ENCODE measurements at places on chromosomes 2 and 18.

DNA sequence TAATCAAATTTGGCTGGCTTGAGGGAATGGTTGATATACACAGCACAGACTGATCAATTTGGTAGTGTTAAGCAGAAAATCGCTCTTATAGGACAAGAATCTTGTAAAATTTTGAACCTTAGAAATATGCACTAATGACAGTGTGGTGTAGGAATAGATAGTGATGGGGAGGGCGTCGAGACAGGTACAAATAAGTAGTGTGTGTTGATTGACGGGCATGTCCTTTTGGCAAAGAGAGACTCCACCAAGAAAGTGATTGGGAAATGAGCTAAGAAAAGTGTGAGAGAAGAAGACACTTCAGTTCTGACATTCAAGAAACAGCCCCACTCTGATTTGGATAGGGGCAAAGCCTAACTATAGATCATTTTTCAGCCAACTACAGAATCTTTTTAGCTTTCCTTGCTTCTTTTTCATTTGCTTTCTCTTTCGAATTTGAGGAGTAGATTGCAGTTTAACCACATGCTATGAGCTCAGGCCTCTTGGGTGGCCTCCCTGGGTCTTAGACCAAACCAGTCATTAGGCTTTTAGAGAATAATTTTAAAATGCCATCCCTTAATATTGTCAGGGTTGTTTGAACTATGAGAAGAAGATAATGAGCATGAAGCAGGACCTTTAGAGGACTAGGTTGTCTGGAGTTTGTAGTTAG is 127.1 kb downstream of the CERS6 start:
- no peak for DNase-seq

- no peak for DNase-seq
Observed at GRCh38 chr2:55875434-55876135, 48.0 kb downstream of the EFEMP1 start.

DNA sequence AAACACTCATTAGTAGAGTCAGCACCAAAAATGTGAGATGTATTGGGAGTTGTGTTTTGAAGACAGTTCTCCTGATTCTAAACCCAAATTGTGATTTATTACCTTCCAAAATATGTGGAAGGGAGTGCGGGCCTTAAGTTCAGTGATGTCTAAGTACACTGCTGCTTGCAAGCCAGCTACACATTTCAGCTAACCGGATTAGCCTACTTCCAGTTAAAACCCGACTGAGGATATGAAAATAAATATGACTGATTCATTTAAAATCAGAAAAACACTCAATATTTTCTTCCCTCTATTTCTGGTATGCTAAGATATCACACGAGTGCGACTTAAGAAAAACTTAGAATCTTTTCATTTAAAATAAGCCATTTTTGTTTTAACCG is 907 bp downstream of the FHL2 start:
- no peak for DNase-seq

DNA sequence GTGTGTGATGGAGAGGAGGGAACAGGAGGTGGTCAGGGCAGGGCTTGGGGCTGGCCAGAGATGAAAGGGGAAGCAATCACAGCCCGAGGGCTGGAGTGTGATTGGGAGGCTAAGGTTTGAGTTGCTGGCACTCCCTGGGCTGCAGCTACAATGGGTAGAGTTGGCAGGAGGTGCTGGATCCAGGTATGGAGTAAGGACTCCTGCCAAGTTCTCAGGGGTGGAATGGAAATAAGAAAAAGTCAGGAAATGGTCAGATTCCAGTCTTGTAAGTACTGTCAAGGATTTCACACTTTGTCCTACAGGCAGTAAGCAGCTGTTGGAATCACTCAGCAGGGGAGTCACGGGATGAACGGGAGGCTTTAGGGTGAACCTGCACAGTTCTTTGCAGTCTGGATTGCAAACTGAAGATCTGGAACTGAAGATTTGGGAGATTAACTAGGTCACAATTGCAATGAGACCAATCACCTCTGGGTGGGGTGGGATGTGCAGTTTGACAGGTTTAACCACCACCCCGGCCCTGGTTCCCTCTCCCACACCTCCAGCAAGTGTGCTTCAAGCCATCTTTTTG is 10.9 kb upstream of the INPP5D start:
- no peak for DNase-seq

GRCh38 chr2:208172125-208172524 is 8.7 kb upstream of the CRYGA start:
- DNase-seq: no peak

- no peak for DNase-seq
Observed at GRCh38 chr2:210198326-210198725, 26.9 kb downstream of the ACADL start.

GRCh38 chr2:83894976-83895375 is 564.1 kb downstream of the SUCLG1 start:
- no peak for DNase-seq

GRCh38 chr2:5674026-5674340 is 18.2 kb upstream of the SOX11 start:
- DNase-seq: no peak

GRCh38 chr2:196088203-196088602 is 19.6 kb upstream of the DNAH7 start:
- no peak for DNase-seq

- no peak for DNase-seq
Observed at GRCh38 chr18:5943514-5943913, 48.2 kb upstream of the TMEM200C start.

DNA sequence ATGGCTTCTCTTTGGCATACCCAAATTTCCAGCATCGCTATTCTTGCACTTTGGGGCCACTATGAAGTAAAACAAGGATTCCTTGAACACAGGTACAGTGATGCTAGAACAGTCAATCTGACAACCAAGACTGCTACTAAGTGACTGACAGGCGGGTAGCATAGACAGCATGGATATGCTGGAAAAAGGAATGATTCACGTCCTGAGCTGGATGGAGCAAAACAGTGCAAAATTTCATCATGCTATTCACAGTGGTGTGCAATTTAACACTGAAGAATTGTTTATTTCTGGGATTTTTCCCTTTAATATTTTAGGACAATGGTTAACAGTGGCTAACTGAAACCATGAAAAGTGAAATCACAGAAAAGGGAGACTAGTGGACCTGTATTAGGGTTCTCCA is 1511.2 kb upstream of the ZEB2 start:
- DNase-seq: no peak

DNA sequence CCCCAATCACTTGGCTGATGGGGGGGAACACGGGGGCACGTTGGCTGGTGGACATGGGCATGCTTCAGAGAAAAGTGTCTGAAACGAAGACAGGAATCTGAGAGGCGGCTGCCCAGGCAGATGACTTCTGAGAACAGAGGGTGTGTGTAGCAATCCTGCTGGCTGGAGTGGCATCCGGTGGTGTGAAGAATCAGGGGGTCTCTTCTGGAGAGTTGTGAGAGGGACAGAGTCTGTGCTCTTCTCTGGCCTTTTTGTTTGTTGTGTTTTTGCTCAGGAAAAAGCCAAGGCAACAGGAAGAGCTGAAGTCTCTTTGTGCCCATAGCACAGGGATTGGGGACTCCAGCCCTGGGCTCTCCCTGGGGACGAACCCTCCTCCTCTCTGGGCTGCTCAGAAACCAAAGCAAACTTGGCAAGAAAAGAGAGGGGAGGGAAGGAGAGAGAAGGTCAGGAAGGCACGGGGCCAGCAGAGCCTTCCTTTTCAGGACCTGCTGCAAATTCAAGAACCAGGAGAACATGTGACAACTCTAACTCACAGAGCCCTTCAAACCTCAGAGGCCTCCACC is 97.0 kb upstream of the SMAD2 start:
- DNase-seq: no peak

DNA sequence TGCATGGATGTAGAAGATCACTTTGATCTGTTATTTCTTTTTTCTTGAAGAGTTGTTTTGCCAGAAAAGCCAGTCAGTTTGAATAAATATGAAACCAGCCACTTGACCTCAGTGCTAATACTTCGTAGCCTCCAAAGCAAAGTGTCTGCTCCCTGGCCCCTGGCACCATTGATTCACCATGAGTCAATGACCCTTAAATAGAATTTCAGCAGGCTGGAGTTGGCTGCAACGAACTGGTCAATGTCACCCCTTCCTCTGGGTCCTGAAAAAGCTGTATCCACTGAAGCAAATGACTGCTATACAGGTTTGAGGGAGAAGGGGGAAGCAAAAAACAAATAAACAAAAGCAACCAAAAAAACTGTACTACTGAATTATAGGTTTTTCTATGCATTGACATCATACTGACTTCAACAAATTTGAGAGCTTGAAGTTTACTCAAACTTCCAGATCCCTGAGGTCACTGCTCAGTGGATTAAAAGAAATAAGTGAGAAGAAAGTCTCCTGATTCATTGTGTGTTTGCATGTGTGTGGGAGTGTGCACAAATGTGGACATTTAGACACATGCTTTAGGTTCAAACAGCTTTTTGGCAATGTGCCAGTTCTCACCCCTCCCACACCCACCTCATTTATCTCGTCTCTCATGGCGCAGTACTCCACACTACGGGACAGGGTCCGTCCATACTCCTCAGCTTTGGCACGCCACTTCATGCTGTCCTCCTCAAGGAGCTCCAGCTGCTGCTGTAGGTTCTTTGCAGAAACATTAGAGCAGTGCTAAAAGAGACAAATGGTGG is 58.1 kb upstream of the TTN start:
- DNase-seq: no peak

GRCh38 chr2:202608142-202608852 is 26.5 kb upstream of the FAM117B start:
- DNase-seq: no peak

DNA sequence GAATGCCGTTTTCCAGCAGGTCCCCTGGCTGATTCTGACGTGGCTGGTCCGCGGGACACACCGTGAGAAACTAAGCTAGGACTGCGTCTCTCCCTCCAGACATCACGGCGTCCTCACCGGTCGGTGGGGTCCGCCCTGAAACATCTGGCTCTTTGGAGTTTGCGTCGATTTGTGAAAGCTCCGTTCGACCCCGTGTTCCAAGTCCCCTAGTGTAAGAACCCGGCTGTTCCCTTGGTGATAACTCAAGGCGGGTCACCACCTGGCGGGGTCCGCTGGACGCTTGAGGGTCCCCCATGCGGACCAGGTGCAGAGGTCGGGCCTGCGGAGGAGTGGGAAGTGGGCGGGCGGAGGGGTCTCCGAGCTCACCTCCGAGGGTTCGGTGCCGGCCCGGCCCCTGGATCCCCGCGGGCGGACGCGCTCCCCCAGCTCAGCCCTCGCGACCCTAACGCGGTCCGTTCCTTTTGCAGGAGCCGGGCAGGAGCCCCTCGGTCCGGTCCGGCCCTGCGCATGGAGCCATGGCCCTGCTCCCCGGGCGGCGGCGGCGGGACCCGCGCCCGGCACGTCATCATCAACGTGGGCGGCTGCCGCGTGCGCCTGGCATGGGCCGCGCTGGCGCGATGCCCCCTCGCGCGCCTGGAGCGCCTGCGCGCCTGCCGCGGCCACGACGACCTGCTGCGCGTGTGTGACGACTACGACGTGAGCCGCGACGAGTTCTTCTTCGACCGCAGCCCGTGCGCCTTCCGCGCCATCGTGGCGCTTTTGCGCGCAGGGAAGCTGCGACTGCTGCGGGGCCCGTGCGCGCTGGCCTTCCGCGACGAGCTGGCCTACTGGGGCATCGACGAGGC is 65.6 kb downstream of the KCNG2 start:
- DNase-seq: peak; percentile 13

DNA sequence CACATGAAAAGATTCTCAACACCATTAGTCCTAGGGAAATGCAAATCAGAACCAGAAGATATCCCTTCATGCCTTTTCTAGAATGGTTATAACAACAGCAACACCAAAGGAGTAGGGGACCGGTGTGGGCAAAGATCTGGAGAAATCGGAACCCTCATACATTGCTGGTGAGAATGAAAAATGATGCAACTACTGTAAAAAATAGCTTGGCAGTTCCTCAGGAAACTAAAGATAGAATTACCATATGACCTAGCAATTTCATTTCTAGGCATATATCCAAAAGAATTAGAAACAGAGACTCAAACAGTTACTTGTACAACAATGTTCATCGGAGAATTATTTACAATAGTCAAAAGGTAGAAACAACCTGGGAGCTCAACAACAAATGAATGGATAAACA is 29.2 kb upstream of the CDH7 start:
- no peak for DNase-seq

- DNase-seq: no peak
Observed at GRCh38 chr2:26347286-26347865, 787 bp upstream of the ADGRF3 start.
